AG09319 (cell line): ENCODE measurements at places on chromosomes 1 and 21.

DNA sequence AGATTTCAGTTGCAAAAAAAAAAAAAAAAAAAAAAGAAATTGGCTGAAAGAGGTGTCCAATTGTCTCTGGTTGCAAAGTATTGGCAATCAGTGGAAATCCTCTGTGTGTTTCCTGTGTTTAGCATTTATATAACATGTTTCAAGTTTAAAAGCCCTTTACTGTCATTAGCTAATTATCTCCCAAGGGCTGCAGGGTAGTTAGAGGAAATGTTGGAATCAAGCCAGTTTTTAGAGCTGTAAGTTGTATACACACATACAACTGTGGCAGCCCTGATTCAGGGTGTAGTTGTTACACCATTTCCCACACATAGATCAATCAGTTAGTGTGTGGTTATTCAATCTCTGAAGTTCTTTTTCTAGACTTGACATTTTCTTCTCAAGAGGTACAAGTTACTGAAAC, 8.9 kb upstream of the ZNF326 start:
- no peak for DNase-seq

DNA sequence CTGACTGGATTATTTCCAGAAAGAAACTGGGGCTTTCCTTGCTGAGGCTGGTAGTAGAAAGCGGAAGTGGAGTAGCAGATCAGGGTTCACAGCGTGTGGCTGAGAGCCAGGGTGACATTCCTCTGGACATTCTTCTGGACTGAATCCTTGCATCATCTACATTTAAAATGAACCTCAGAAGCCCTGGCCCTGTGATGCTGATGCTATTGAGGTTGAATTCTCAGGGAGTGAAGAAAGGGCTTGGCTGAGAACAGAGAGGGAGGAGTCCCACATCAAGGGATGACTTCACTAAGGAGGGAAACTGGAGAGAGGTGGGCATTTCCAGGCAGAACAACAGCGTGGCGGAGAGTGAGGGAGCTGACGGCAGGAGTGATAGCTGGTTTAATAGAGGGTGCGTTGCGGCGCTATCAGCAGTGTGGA, 102.3 kb upstream of the LMO4 start:
- DNase-seq: peak; percentile 86

- no peak for DNase-seq
Observed at GRCh38 chr1:108814343-108815125, 42.4 kb downstream of the AKNAD1 start.

DNA sequence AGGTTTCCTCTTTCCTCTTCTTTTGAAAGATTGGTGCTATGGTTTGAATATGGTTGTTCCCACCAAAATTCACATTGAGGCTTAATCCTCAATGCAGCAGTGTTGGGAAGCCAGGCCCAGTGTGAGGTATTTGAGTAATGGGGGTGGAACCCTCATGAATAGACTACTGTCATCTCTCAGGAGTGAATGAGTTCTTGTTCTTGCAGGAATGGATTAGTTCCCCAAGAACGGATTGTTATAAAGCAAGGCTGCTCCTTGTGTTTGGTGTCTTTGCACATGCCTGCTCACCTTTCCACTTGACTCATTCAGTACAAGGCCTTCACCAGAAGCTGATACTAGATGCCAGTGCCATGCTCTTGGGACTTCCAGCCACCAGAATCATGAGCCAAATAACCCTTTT, 223.2 kb downstream of the BACH1 start:
- DNase-seq: no peak

DNA sequence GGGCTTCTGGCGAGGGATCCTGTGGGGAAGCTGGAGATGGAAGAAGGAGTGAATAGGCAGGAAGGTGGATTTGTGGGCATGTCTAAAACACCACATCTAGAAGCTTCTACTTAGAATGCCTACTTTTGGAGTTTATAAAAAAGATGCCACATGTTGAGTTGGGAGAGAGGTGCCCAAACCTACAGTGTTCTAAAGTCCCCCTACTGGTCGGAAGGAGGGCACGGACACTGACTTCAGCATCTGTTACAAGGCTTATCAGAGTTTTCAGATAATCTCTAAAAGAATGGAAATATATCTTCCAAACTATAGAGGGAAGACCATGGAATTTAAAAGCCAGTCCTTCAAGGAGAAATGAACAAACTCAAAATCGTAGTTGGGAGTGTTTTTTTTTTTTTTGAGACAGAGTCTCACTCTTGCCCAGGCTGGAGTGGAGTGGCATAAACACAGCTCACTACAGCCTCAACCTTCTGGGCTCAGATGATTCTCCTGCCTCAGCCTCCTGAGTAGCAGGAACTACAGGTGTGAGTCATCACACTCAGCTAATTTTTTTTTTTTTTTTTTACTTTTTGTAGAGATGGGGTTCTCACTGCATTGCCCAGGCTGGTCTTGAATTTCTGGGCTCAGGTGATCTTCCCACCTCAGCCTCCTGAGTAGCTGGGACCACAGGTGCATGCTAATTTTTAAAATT, 14.8 kb downstream of the IBA57 start:
- DNase-seq: no peak

DNA sequence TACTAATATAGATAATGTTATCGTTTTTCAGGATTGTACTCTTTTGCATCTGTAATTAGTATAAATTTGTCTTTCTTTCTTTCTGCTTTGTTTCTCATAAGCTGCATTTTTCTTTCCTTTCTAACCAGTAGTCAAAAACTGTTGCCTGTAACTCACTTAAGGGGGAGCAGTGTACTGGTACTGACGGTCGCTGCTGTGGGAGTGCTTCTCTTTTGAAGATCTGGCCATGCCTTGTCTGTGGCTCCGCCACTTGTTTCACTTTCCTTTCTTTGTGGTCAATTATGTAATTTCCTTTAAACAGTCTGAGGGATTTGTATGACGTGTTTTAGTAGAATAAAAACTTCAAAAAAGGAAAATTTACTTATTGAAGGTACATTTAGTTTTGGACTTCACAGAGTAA, 37.0 kb downstream of the MIA3 start:
- no peak for DNase-seq
